ENCODE measurements at places on chromosomes 7 and 10.

GRCh38 chr10:51244748-51245490 lies 170.6 kb downstream of the PRKG1 start:
- DNase-seq, result peak; percentile 49

- no peak for DNase-seq
These were observed 11.3 kb downstream of the NOLC1 start for GRCh38 chr10:102163342-102163989.

DNA sequence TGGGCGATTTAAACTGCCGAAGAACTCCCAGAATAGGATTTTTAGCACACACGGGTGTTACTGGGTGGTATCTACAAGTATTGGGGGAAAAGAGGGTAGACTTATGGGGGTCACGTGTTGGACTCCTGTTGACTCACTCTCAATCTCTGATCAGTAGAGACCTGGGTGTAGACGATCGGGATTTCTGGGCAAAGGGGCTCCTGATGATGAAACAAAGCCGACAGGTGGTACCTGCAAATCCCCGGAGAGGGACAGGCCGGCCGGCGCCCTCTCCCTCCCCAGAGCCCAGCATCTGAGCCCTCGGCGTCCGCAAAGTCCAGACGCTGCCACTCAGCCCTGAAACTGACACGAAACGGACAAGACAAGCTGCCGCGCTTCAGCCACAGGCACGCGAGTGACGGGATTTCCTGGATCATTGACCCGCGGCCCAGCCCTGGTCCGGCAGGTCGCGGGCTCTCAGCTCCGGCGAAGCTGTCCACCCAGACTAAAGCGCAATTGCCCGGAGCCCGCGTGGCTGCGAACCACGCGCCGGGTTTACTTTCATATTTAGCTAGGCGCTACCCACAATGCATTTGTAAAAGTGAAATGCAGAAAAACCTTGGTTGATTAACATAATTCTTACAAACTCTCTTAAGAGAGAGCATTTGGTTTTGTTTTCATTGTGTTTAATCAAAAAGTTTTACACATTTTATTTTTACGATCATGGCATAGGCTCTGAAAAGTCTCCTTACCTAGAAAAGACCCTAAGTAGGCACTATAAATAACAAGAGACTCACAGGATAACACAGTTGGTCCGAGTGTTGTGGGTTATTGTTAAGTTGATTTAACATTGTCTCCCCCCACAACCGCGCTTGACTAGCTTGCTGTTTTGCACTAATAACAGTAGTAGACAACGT lies 56.9 kb upstream of the EZH2 start:
- peak; percentile 65 for DNase-seq

GRCh38 chr7:132258231-132258630 lies 318.0 kb downstream of the PLXNA4 start:
- DNase-seq, result no peak

- no peak for DNase-seq
These were observed 141.1 kb downstream of the PKD1L1 start for GRCh38 chr7:47807126-47807525.

DNA sequence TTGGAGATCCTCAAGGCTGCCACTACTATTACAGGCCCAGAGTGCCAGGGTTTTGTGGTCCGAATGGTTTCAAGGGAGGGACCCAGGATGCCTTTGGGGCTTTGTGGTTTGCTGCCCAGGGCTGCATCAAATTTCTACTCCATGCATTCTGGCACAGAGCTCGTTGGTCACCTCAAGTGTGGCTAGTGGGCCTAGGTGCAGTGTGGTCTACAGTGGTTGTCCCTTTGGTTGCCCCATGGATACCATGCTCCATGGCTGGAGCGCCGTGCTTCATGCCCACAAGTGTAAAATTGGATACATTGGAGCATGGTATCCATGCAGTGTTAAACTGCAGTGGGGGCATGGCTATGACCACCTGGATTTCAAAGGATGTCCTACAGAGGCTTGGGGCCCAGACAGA lies 5.4 kb upstream of the PRF1 start:
- no peak for DNase-seq

DNA sequence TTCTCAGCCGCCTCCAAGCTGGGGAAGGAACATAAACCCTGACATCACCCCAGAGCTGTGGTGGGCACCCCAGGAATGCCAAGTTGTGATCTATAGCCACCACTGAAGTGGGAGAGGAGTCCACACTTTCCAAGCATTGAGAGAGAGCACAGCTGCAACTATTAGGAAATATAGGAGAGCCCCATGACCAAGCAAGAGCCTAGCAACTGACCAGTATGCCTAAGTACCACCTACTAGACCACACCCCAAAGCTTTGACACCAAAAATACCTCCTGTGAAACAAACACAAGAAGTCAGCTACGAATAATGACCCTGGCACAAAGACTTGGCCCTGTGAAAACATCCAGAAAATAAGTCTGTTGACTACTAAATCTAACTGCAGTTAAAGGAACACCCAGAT lies 804.1 kb upstream of the IGFBP3 start:
- no peak for DNase-seq

DNA sequence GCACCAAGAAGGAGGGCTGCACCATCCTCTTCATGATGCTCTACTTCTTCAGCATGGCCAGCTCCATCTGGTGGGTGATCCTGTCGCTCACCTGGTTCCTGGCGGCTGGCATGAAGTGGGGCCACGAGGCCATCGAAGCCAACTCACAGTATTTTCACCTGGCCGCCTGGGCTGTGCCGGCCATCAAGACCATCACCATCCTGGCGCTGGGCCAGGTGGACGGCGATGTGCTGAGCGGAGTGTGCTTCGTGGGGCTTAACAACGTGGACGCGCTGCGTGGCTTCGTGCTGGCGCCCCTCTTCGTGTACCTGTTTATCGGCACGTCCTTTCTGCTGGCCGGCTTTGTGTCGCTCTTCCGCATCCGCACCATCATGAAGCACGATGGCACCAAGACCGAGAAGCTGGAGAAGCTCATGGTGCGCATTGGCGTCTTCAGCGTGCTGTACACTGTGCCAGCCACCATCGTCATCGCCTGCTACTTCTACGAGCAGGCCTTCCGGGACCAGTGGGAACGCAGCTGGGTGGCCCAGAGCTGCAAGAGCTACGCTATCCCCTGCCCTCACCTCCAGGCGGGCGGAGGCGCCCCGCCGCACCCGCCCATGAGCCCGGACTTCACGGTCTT lies 1.9 kb downstream of the FZD1 start:
- DNase-seq, result peak; percentile 14

GRCh38 chr7:50476953-50477625 lies 26.9 kb upstream of the FIGNL1 start:
- no peak for DNase-seq

- no peak for DNase-seq
These were observed 26.0 kb upstream of the ZNF32 start for GRCh38 chr10:43674553-43675210.

- DNase-seq, result no peak
These were observed 56.7 kb downstream of the LAMB4 start for GRCh38 chr7:108073305-108074070.

DNA sequence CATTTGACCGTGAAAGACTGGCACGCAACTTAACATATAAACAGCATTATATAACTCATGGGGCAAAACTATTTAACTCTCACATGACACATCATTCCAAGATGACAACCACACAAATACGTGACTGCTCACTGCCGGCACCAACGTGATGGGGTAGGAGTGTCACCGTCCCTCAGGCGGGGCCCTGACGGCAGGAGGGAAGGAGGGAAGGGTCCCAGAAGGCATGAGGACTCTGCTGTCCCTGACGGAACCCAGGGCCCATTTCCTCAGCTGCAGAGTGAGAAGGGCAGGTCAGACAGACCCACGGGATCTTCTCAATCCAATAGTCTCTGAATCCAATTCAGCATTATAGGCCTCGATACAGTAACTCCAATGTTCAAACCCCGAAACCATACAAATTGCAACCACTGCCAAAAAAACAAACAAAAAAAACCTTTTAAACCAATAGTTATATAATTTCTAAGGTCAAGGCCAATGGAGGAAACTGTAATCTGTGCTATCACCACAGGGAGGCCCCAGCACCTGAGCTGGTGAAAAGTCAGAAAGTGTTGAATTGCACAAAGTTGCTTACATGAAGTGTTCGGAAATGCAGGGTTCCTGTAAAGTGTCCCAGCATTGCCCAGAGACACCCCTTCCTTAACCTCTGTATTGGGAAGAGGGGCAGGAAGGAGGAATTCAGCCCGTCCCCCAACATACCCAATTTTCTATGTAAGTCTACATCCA lies 137.4 kb downstream of the TNS3 start:
- no peak for DNase-seq

- no peak for DNase-seq
These were observed 45.5 kb upstream of the RHOBTB1 start for GRCh38 chr10:60989400-60989876.

GRCh38 chr10:33363106-33363505 lies 28.6 kb upstream of the NRP1 start:
- no peak for DNase-seq

GRCh38 chr10:120517881-120518484 lies 61.0 kb downstream of the PLPP4 start:
- no peak for DNase-seq

DNA sequence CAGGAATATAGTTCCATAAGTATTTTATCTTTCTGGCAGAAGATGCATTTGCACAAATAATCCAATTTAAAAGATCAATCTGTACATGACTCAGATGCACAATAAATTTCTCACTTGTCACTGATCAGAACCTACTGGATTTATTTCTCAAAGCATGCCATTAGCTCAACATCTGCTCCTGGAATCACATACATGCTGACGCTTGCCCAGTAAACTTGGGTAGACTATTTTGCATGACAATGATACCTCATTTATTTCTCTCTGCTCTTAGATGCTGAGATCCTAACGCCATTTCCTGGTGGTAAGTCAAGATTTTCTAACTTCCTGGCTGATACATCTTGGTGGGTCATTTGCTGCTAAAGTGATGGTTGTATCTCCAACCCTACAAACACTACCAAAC lies 33.8 kb upstream of the C10orf120 start:
- DNase-seq, result no peak

- DNase-seq, result no peak
These were observed 19.7 kb downstream of the SMURF1 start for GRCh38 chr7:99124236-99124635.

- DNase-seq, result no peak
These were observed 27.5 kb downstream of the VIM start for GRCh38 chr10:17255512-17255911.

DNA sequence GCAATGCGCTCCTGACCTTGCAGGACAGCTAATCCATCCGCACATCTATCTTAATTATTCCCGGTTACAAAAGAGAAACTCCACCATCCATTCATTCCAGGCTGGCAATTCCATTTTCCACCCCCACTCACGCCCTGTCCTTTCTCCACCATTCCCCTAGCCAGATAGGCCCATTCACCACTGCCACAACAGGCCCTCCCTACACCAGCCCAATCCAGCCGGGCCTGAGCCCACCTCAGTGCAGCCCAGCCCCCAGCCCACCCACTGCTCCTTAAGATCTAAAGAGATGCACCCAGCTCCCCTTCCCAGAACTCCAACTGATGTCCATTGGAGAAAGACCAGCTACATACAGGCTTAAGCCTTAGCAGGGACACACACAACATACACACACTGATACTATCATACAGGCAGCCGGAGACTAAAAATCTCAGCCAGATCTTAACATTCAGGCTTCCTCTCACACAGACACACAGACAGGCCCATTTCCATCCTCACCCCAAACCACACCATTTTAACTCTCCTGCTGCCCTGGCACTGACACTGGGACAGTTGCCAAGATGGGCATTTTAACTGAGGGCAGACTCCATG lies 38.0 kb upstream of the PAX2 start:
- DNase-seq, result no peak

DNA sequence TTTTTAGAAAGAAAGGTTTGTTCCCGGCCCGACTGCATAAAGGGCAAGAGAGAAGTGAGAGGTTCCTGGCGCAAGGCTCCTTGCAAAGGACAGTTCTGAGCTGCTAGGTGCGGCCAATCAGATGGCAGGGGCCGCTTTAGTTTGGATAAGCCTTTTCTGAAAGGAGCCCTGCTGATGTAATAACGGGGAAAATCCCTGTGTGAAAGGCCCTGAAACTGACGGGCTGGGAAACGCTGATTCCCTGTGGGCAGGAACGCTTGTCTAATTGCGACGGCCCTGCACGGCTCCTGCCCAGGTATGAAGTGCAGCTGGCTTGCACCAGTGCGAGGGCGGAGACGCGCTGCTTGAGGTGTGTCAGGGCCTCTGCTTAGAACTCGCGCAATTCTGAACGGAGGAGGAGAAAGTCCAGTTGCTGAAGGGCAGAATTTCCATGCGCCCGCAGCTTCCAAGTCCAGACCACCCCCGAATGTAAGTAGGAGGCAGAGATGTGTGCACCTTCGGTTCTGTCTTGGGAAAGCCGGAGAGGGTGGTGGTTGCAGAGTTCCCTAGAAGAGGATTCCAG lies 30.5 kb downstream of the TACC2 start:
- DNase-seq, result peak; percentile 77

DNA sequence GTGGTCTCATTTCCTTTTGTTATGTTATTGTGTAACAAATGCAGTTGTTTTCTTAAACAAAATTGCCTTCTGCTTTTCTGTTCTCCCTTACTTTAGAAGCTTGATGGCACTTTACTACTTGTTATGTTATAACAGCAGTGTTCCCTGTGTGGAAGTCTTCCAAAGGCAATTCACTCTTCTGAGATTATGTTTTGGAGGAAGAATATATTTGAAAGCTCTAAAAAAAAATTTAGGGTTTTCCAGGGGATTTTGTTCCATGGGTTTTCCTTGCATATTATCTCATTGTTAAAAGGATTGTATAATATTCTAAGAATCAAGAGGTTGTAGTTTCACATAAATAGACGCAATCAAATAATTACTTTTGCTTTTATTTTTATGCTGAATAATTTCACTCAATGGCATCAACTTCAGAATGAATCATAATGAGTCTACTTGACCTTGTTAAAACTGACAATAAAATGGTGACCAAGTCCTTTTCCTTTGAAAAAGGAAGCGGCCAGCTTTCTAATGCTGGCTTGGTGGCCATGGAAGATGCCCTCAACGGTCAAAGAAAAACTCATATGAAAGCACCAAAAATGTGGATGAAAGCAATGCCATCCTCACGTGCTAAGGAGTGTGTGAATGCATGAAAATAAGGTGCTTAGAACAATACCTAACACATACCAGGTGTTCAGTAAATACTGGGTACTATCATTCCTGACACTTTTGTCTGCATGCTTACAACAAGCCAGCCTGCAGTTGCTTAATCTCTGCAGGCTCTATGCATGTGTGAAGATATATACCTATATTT lies 92.4 kb upstream of the KLF6 start:
- no peak for DNase-seq

GRCh38 chr10:93680412-93681047 lies 21.9 kb downstream of the FRA10AC1 start:
- peak; percentile 23 for DNase-seq

GRCh38 chr10:21145751-21146435 lies 248.8 kb upstream of the NEBL start:
- peak; percentile 44 for DNase-seq

DNA sequence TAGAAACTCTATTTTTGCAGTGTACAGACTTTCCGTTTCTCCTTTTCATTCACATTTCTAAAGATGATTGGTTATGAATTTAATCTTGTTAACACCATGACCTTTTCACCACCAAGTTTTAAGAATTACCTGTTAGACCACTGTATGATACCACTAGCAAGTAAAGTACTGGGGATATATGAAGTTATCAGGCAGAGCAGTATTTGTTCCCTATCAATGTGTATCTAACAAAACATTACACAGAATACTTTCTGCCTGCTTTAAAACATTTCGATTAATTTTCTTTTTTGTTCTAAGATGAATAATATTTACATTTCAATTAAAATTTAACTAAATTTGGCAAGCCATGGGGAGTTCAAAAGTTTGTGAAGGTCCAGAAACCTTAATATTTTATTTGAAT lies 49.9 kb upstream of the AHR start:
- no peak for DNase-seq
